ENCODE measurements at places on chromosomes 16 and 17.

- no peak for DNase-seq
Observed at GRCh38 chr17:57174591-57174990, 81.7 kb upstream of the MSI2 start.

DNA sequence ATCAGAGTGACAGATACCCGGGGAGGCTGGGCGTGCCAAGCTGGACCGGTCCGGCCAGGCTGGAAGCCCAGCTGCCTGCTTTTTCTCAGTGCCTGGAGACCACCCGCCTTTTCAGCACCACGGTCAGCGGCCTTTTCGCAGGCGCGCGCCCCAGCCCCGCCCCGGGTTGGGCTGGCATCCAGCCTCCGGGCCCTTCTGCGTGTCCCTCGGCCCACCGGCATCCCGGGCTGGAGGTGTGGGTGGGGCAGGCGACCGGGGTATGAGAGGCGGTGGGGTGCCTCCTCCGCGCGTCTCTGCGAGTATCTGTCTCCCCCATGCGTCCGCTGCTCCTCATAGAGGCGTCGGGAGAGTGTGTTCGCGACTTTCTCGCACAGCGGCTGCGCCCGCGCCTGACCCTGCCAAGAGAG is 102.5 kb downstream of the MRM1 start:
- peak; percentile 29 for DNase-seq

GRCh38 chr17:6365200-6365943 is 69.5 kb downstream of the AIPL1 start:
- DNase-seq = no peak

DNA sequence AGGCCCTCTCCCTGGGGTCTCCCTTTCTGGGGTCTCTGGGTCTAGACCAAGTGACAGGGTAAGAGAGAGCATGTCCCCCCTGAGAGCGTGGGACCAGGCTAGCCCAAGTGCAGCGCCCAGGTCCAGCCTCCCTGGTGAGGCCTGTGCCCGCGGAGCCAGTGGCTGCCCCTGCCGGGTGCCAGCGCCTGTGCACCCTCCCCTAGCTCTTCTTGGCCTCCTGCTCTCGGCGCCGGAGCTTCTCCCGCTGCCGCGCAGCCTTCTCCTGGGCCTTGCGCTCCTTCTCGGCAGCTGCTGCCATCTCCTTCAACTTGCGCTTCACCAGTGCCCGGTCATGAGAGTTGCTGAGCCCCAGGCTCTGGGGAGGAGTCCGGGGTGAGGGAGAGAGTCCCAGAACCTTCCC is 17.3 kb downstream of the SAMD14 start:
- no peak for DNase-seq

GRCh38 chr16:28110074-28110473 is 46.6 kb upstream of the GSG1L start:
- no peak for DNase-seq

GRCh38 chr17:79752175-79752574 is 21.4 kb downstream of the ENPP7 start:
- DNase-seq = peak; percentile 19

GRCh38 chr17:9904277-9905077 is 594 bp downstream of the RCVRN start:
- DNase-seq = no peak

DNA sequence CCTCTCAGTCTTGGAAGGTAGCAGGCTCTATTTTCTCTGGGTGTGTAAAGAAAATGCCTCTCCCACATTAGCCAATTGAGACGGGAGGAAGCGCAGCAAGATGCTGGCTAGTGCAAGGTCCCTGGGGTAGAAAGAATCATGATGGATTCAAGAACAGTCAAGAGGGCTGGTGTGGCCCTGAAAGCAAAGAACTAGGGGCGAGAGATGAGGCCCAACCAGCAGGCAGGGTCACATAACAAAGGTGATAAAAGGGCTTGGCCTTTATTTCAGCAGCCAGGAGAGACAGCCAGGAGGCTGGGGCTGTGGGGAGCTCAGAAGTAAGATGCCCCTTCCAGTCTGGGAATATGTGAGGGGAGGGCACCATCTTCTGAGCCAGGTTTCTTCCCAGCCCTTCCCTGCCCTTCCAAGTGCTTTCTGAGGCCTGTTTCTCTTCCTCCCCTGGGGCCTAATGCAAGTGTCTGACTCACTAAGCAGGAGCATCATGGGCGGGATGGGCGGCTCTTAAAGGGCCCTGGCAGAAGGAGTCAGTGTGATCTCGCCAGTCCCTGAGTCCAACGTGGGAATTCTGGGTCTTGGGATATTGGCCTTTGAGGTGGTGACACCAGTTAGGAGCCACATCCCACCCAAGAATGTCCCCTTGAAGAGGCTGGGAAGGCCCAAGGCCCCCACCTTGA is 3.9 kb upstream of the NLRC5 start:
- DNase-seq = no peak

- DNase-seq = no peak
Observed at GRCh38 chr17:59753522-59754467, 46.3 kb downstream of the VMP1 start.

DNA sequence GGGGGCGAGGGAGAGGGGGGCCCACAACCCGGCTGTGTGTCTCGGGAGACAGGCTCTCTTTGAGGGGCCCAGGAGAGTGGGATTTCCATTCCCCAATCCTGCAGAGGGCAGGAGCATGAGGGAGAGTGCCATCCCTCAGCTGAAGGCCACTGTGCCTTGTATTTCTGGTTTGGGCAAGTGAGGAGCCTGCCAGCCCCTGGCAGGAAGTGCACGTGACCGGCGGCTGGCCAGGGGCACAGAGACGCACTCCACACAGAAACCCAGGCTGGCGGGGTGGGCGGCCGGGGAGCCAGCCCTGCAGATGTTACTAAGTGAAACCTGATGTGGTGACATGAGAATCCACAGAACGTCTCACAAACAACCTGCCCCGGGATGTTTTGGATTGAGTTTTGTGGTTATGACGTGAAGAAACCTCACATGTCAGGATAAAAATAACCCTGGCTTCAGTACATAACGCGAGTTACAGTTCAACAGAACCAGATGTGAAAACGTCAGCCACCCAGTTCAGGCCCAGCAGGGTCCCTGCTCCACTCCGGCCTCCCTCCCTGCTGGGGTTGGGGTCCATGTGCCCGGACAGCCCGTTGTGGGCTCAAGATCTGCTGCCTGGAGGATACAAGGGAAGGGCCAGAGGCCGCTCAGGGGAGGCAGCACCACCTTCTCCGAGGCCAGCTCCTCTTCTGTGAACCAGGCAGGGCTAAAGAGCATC is 51.7 kb upstream of the MTSS2 start:
- DNase-seq = no peak

GRCh38 chr16:88337021-88337420 is 45.7 kb upstream of the ZNF469 start:
- no peak for DNase-seq

DNA sequence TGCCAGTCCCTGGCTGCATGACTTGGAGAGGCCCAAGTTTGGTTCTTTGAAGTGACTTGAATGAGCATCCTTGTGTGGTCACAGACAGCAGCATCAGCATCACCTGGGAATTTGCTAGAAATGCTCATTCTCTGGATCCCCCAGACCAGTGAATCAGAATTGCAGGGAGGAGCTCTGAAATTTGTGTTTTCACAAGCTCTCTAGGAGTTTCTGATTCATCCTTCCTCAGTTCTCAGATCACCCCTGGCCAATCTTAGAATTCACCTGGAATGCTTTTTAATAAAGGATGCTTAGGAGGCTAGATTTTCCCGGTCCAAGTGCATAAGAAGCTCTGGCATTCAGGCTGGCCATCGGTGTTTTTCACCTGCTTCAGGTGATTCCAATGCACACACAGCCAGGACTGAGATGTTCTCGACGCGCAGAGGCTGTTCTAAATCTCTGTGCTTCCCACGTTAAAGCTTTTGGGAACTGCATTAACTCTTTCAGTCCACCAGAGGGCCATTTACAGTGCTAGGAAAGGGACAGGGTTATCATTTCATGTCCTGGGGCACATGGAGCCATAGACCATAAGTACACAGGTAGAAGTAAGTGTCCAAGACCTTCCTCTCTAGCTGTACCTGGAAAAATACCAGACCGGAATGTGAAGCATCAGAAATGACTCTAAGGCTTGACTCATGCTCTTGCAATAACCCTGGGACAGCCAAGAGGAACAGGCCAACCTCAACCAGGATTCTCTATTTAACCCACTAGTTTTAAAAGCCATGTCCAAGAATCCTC is 85.7 kb upstream of the XYLT1 start:
- DNase-seq = no peak

DNA sequence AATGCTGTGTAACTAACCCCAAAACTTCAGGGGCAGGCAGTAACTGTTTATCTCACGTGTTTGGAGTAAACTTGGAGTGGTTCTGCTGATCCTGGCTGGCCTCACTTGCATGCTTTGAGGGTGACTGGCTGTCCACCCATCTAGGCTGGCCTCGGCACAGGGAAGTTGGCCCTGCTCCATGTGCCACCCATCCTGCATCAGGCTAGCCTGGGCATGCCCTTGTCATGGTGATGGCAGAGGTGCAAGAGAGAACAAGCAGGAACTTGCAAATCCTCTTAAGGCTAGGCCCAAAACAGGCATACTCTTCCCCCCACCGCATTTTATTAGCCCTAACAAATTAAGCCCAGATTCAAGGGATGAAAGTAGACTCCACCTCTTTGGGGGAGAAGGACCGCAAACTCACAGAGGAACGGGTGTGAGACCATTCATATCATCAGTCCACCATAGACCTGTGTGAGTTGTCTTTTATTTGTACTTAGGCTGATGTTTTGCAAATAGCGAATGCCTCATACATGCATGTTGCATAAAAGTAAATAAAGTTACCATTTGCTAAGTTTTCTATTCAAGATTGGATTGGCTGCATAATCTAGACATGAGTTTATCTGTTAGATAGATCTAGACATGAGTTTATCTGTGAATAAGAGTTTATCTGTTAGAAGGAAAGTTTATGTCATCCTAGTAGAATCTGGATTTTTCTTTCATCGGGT is 221.0 kb downstream of the CCDC182 start:
- no peak for DNase-seq

DNA sequence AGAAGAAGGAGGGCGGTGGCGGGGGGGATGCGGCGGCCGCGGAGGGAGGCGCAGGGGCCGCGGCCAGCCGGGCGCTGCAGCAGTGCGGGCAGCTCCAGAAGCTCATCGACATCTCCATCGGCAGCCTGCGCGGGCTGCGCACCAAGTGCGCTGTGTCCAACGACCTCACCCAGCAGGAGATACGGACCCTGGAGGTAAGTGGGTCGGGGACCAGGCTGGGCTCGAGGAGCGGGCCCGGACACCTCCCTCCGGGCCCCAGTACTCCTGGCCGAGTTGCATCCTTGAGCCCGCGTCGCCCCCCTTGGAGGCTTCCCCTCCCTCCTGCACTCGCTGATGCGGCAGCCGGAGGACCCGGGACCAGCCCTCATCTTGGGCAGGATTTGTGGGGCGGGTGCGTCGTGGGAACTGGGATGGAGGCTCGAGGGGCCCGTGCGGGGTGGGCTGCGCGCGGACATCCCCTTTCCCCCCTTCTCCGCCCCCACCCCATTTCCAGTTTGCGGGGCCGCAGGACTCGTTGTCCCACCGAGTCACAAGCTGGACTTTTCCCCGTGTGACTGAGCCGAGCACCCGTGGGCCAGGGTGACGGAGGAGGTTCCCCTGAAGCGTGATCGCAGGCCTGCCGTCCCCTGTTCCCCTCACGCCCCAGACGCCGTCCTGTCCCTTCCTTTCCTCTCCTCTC is 572 bp downstream of the KSR1 start:
- DNase-seq = no peak

GRCh38 chr16:78673884-78674283 is 574.4 kb downstream of the WWOX start:
- DNase-seq = no peak
